Sciatic nerve (tissue), 2 donors: ENCODE measurements at places on chromosomes 6 and 20. TPM values are rescaled to one million over a fixed set of nuclear protein-coding genes. Genes with fewer than 3 reads are reported as not detected.

ZNF335 gene
- 22.3 TPM for total RNA-seq

TMC2 gene
- total RNA-seq: 0.22 TPM

PRPH2 gene
- total RNA-seq: 2.4 TPM

ADAM33 gene
- total RNA-seq: 117 TPM

MDFI gene
- total RNA-seq: 15.2 TPM

VGLL2 gene
- total RNA-seq: not detected

OLIG3 gene
- total RNA-seq: not detected

PPP1R11 gene
- total RNA-seq: 38.3 TPM

DEFB124 gene
- 1.8 TPM for total RNA-seq

MUC21 gene
- 0.18 TPM for total RNA-seq

GID8 gene
- 27.2 TPM for total RNA-seq

PLAGL1 gene
- 65.8 TPM for total RNA-seq

CST2 gene
- total RNA-seq: not detected

CPXM1 gene
- total RNA-seq: 5.9 TPM

NTSR1 gene
- 0.09 TPM for total RNA-seq

HTR1E gene
- total RNA-seq: not detected

CAPN11 gene
- total RNA-seq: 6.9 TPM

DTNBP1 gene
- 25.3 TPM for total RNA-seq

TCF21 gene
- total RNA-seq: 0.80 TPM

PTGIS gene
- 89.7 TPM for total RNA-seq

FRK gene
- 0.85 TPM for total RNA-seq

CD40 gene
- 25.1 TPM for total RNA-seq

C6orf141 gene
- 7.6 TPM for total RNA-seq

HLA-DRB1 gene
- 82.1 TPM for total RNA-seq

CRNKL1 gene
- 24.9 TPM for total RNA-seq
